Fibroblast of lung (primary cell): ENCODE measurements at places on chromosomes 11 and 22. TPM values are rescaled to one million over a fixed set of nuclear protein-coding genes. Genes with fewer than 3 reads are reported as not detected.

Gene OR5M8
- not detected in 2 replicates for total RNA-seq

Gene HEPN1
- not detected in 2 replicates for total RNA-seq

Gene POU2F3
- total RNA-seq = not detected in 2 replicates

Gene ROM1
- 8.5 and 9.9 TPM in 2 replicates for total RNA-seq

Gene CD3G
- not detected in 2 replicates for total RNA-seq

Gene ROBO4
- total RNA-seq = 0.26 and 0.66 TPM in 2 replicates

Gene GPR83
- total RNA-seq = not detected in 2 replicates

Gene TENM4
- 48.3 and 48.4 TPM in 2 replicates for total RNA-seq

Gene OR52N2
- total RNA-seq = not detected in 2 replicates
